ENCODE measurements at places on chromosomes 2 and 18.

DNA sequence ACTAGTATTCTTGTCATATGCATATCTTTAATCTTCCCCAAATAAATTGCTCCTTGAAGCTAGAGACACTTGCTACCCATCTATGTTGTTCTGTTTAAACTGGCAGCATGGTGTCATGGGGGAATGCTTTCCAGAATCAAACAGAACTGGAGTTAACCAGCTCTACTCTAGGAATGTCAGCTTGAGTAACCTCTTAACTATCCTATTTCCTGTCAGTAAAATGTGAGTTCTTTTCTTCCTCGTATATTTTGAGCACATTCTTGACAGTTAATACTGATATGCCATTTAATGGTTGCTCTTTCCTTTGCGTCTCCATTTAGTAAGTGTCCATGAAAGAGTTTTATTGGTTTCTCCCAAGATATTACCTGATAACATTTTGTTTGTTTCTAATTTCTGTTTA lies 23.0 kb downstream of the CNTNAP5 start:
- DNase-seq, result no peak

DNA sequence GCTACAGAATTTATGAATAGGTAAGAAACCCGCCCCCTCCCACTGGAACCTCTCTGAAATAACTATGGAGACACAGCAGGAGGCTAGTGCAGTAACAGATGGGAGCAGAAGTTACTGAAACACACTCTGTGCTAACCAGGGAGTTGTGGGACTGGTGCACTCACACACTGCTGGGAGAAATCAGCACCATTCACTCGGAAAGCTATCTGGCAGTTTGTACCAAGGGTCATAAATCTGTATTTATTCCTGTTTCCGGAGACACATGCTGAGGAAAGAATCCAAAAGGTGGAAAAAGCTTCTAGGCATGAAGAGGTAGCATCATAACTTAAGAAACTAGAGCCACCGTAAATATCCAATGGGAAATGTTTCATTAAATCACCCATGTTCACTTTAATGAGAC lies 39.9 kb downstream of the TGFA start:
- no peak for DNase-seq

GRCh38 chr2:227996366-227996765 lies 124.9 kb downstream of the DAW1 start:
- no peak for DNase-seq

- DNase-seq, result no peak
Observed at GRCh38 chr2:172627181-172627580, 71.3 kb downstream of the PDK1 start.

DNA sequence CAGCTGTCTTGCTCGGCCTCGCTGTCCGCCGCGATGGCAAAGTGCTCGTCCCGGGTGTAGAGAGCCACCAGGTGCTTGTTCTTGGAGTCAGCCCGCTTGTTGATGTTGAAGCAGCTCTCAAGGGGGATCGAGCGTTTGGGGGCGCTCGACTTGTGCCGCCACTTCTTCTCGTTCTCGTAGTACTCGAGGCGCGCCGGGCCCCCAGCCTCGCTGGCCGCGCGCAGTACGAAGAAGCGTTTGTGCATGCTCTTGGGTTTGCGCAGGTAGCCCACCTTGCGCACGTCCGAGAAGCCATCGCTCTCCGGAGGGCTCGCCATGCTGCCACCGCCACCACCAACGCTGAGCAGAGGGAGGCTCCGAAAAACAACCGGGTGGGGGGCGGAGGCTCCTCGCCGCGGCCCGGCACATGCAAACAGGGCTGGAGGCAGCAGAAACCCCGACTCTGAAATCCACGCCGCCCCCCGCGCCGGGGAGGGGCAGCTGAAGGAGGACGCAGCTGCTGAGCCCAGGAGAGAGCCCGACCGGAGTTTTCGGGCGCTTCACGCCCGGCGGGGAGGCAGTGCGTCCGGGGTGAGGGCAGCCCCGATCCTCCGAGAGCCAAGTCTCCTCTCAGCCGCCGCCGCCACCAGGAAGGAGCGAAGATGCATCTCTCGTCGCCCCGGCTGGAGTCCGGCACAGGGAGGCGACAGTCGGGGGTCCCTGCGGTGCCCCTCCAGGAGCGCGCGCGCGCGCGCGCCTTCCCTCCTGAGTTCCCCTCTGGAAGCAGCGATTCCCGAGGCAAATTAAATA lies 1.0 kb downstream of the IRS1 start:
- no peak for DNase-seq
